Hematopoietic multipotent progenitor cell treated with erythropoietin and hydrocortisone succinate and interleukin-3 and kit ligand, for 4 days (in vitro differentiated cells): ENCODE measurements at places on chromosomes 16 and 17.

- DNase-seq, result no peak
These were observed 101.7 kb upstream of the GPR139 start for GRCh38 chr16:20175358-20175757.

- peak; percentile 85 for DNase-seq
These were observed 82.7 kb upstream of the PLCG2 start for GRCh38 chr16:81696166-81696960.

DNA sequence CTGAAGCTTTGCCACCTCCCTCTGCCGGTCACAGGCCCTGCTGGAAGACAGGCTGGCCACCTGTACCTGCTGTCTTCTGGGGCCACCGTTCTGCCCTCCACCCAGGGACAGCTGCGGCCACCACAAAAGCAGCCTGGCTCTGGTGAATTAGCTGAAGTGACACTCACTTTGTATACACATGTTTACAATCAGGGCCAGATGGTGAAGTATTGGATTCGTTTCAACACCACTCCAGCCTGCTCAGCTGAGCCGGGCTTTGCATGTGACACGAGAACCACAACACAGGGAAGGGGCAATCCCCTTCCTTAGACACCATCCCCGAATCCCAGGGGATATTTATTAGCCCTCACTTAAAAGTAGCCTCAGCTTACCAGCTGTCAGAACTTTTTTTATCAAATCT is 191.5 kb upstream of the RPL38 start:
- DNase-seq, result peak; percentile 27

DNA sequence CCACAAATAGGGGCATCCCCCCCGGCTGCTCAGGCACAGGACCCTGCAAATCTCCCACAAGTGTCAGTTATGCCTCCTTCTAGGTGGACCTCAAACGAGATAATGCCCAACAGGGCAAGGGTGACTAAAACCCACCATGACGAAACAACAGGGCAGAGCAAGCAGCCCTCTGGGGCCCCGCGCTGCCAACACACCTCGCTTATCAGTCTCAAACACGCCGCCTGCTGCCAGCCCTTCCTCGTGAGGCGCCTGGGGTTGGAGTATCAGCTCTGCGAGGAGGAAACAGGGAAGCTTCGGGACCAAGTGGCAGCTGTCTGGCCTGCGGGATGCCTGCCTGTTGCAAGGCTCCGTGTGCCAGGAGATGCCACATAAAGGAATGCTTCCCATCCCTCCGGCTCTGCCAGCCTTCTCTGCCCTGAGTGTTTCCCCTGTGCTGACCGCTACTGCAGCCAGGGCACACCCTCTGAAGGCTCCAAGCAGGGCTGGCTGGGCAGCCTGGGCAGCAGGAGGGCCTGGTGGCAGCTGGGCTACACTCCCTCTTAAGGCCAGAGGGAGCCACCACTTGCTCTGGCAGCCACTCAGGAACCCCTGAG is 2.5 kb downstream of the SMIM5 start:
- DNase-seq, result peak; percentile 98

DNA sequence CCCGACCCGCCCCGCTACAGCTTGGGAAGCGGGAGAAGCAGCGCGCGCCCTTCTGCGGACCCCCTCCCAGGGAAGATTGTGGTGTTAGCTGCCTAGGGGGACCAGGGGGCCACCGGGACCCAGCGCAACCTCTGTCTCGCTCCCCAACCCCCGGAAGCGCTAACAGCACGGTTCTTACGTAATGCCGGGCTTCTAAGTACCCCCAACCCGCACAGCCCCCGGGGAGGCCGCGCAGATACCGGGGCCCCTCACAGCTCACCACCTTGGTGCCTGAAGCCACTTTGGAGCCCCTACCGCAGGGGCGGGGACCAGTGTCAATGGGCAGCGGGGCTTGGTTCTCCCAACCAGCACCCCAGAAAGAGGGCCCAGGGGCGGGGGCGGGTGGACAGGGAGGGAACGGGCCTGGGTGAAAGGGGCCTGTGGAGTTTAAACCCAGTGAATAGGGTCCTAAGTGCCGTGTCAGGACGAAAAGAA is 348 bp downstream of the MPP2 start:
- no peak for DNase-seq

DNA sequence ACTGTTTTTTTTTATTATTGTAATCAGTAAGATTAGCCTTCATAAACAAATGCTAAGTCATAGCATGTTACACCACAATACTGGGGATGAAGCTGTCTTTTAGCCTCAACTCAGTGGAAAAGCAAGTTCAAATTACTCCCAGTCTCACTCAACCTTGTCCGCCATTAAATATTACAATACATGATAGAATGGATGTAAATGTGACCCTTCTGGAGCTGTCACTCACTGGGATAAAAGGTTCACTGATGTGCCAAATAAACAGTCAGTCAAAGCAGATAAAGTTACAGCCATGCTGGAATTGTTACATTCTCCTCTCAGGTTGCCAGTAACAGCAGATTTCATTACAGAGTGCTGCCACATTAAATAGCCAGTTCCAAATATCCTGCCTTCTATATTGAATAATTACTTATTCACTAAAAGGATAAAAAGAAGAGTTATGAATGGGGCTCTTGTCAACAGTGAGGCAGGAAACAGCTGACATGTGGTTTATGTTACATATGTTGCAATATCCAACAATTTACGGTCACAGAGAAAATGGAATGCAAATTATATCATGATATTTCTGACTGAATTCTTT is 53.4 kb downstream of the BRIP1 start:
- DNase-seq, result peak; percentile 67

GRCh38 chr17:45667591-45668171 is 116.4 kb upstream of the CRHR1 start:
- no peak for DNase-seq

DNA sequence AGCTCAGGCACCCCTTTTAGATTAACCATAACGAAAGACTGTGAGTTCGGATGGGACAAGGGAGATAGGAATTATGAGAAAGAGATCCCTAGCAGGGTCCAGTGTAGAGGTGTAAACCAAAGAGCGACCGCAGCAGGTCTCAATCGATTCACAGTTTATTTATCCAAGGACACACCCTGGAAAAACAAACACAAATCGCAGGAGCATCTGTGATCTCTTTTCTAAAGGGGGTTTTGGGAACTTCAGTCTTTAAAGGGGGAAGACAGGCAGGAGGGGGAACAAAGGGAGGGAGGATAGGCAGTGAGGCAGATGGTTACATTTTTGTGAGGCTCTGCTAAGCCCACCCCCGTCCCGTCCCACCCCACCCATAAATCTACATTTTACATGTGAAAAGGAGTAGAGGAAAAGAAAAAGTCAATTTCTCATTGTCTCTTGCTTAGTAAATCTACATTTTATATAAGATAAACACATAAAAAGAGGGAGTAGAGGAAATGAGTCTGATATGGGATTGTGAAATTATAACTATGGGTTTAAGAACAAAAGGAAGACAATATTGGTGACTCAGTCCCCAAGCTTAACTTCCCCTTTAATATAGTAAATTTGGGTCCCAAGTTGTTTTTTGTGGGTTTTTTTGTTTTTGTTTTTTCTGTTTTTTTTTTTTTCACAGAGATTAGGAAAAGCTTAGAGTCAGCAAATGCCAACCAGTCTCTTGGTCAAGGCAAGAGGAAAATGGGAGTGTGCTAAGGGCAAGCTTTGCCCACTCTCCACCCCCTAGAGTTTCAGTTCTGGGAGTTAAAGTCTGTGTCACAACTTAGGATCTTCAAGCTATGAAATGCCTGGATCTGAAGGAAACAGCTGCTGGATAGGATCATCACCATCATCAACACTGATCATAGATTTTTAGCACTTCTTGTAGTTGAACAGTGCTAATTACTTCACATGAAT is 160.9 kb upstream of the CDH5 start:
- DNase-seq, result peak; percentile 49
